ENCODE measurements at places on chromosomes 12 and 14.

DNA sequence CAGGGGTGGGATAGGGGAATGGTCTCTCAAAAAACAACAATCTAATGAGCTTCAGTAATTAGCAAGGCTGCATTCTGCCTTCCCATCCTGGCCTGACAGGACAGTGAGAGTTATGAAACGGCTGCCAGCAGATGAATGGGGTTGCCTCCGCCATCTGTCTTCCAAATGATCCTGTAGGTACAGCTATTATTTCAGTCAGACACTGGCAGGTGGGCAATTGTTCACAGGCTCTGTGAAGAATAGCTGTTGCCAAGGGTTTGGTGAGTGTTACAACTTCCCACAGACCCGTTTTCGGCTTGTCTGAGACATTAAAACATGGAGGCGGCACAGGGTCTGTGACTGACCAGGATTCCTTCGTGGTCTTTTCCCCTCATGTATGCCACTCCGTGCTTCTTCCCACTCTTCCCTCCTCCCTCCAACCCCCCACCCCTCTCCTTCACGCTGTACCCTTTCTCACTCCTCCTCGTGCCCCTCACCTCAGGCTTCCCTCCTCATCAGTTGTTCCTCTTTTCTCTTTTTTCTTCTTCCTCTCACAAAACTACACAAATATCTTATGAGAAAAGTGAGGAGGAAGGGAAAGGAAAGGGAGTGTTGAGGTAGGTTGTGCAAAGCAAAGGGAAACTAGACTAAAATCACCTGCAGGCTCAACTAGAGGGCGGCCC is 160.8 kb upstream of the GZMB start:
- DNase-seq = no peak

DNA sequence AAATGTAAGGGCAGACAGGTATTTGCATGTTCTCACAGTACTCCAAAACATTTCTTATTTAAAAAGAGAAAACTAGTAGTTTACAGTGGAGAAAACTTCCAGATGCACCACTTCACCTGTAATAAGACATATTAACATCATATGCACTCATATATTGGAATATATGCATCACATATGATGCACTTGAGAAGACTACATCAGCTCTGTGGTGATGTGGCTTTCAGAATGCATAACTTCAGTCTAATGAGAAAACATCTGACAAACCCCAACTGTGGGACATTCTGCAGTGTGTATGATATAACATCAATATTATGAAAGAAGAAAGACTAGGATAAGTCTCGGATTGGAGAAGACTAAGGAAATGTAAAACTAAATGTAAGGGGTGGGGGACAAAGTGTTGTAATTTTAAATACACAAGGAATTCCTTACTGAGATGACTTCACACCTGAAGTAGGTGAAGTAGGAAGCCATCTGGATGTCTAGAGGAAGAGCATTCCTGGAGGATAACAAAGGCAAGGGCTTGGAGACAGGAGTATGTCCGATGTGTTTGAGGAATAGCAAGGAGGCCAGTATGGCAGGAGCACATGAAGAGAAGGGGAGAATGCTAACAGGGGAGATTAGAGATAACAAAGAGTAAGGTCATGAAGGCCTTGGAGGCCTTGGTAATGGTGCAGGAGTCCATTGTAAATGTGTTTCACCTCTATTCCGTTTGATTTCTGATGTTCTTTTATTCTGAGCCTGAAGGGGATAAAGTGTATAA is 49.0 kb downstream of the CNOT2 start:
- no peak for DNase-seq

DNA sequence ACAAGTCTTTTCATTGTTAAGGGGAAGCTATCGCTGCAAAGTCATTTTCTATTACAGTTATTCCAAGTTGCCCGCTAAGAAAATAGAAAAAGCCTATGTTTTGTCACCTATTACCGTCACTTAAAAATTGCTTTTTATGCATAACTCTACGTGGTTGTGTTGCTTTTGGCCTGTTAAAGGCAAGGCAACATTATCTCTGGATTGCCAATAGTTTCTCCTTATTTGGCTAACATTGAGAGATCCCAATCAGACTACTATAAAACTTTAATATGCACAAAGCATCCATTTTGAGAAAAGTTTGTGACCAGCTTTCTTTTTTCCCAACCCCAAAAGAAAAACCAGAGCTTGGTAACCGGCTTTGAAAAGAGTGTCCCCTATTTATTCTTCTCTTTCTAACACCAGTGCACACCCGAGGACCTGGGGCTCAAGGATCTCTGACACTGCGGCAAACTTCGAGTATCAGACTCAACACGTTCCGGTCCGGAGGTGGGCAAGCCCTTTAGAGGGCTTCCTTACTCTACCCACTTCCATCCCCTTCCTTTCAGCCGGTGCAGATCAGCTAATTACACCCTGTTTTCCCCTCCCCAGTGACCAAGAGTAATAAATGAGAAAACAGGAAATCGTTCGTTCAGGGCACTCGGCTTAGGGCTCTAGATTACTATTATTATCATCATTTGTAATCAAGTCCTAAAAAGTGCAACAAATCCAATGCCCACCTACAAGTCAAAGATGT is 1.2 kb downstream of the PPP1R12A start:
- DNase-seq = peak; percentile 32

DNA sequence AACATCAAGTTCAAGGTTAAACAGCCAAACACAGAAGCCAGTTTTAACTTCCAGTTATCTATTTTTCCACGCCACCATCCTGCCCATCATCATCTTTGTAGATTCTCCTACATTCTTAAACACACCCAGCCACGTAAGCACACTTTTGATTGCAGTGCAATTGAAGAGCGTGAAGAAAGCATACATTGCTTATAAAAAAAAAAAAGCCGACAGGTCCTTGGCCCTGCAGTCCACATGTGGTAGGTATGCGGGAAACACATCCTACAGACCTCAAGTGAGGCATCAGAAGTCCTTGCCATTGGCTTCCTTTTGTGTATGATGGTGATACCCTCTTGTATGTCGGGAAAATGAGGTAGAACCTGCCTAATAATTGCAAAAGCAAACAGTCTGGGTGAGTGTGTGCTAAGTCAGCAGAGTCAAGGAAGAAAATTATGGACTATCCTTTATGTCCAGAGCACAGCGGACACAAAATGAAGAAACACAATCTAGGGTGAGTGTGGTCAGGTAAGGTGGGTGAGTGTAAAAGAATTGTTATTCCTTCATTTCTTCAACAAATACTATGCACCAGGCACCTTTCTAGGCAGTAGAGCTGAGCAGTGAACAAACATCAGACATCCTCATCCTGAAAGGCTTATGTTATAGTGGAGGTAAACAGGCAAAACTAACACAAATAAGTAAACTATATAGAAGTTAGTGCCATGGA is 51.5 kb downstream of the EID3 start:
- no peak for DNase-seq

DNA sequence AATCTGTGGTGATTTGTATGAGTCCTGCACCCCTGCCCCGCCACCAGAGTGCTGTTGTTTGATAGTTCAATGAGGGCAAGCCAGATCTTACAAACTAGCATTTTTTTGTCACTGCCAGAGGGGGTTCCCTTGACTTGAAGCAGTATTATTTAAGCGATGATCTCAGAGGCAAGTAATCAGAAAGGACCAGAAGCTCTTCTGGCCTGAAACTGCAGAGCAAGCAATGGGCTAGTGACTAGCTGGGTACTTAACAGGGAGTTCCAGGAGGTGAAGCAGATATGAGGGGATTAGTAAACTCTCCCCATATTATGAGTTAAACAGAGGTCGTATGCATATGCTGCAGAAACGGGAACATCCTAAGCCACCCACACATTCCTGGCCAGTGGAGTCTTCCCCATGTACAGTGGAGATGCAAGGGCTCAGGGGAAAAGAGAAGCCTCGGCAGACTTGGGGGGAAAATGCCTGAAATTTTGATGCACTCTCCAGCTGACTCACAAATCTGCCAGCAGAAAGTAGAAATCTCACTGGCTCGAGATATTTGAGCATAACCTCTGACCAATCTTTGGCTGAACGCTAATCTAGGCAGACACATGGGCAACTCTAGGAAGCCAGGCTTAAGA is 8.3 kb upstream of the CRACR2A start:
- no peak for DNase-seq

GRCh38 chr12:56999456-56999855 is 6.9 kb downstream of the ZBTB39 start:
- no peak for DNase-seq

DNA sequence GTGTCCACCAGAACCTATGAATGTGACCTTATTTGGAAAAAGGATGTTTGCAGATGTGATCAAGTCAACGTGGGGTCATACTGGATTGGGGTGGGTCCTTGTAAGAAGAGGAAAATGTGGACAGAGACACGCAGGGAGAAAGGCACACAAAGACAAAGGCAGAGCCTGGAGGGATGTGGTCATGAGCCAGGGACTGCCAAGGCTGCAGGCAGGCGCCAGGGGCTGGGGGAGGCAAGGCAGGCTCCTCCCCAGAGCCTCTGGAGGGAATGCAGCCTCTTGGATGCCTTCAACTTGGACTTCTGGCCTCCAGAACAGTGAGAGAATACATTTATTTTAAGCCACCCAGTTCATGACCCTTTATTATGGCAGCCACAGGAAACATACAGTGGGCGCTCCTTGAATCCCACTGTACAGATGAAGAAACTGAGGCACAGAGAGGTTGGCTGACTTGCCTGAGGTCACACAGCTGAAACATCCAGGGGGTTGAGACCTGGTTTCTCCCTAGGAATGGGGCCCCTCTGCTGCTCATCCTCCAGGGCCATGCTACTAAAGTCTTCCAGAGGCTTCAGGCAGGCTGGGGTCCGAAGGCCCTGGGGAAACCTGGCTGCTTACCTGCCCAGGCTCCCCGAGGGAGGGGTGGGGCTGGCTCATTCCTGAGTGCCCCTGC is 99.7 kb downstream of the RFLNA start:
- DNase-seq = no peak

DNA sequence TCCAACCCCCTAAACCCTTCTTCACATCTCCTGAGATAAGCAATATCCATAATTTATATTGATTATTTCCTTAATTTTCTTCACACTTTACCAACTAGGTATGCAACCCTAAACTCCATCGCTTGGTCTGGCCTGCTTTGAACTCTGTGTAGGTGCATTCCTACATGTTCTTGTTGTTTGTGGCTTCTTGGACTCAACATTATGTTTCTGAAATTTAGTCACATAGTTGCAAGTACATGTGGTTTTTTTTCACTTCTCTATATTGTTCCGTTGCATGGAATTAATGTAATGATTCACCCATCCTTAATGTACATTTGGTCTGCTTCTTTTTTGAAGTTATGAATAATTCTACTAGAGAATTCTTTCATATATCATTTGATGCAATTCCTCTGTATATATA is 1.6 kb upstream of the TAS2R30 start:
- DNase-seq = peak; percentile 17

GRCh38 chr12:13552830-13553229 is 356.3 kb downstream of the EMP1 start:
- no peak for DNase-seq

GRCh38 chr12:14691560-14691959 is 4.8 kb downstream of the GUCY2C start:
- no peak for DNase-seq

GRCh38 chr14:73888971-73889370 is 2.3 kb downstream of the ZNF410 start:
- DNase-seq = no peak

DNA sequence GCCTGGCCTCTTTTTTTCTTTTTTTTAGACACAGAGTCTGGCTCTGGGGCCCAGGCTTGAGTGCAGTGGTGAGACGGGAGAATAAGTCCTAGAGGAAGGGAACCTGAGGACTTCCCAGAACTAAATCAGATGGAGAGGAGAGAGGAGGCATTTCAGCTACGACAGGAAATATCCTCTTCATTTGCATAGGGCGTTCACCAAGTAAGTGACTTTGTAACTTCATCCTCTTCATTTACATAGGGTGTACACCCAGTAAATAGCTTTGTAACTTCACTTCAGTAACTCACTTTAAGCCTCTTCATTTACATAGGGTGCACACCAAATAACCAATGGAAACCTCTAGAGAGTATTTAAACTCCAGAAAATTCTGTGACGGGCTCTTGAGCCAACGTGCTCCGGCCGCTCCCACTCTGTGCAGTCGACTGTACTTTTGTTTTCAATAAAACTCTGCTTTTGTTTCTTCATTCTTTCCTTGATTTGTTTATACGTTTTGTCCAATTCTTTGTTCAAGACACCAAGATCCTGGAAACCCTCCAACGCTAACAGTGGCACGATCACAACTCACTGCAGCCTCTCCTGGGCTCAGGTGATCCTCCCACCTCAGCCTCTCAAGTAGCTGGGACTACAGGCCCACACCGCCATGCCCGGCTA is 21.4 kb upstream of the ANKRD9 start:
- no peak for DNase-seq

DNA sequence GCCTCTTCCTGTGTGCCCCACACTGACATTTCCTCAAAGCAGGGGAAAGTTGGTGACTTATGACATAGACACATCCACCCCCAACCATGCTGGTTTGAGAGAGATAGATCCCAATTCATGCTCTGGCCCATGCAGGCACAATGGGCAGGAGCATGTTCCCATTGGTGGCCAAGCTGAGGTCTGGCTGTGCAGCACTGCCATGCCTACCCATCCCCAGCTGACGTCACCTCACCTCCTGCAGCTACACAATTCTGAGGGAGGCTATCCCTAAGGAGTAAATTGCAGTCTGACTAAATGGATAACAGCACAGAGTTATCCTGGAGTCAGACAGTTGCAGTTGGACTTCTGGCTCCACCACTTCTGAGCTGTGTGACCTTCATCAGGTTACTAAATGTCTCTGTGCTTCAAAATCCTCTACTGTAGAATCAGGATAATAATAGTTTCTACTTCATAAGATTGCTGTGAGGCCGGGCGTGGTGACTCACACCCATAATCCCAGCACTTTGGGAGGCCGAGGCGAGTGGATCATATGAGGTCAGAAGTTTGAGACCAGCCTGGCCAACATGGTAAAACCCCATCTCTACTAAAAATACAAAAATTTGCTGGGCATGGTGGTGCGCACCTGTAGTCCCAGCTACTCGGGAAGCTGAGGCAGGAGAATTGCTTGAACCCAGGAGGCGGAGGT is 323.9 kb downstream of the BCL11B start:
- no peak for DNase-seq

DNA sequence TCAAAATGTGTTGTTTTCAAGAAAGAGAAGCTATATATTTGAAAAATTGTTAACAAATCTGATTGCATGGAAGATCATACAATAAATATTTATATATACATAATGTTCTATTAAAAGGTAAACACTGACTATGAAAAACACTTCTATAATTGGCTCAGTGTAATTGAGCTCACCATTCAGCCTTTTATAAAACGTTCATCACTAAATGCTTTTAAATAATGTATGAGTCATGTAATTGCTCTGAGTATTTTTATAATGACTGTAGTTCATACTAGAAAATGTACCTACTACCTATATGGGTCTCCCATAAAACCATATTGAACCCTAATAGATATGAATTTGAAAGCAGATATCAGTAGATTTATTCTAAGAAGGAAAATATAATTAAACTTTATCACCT is 240.4 kb upstream of the MGAT4C start:
- no peak for DNase-seq

Data from activated CD4-positive, alpha-beta T cell treated with anti-CD3 and anti-CD28 coated beads for 36 hours (primary cell).